ENCODE measurements at places on chromosomes 11 and 22.

DNA sequence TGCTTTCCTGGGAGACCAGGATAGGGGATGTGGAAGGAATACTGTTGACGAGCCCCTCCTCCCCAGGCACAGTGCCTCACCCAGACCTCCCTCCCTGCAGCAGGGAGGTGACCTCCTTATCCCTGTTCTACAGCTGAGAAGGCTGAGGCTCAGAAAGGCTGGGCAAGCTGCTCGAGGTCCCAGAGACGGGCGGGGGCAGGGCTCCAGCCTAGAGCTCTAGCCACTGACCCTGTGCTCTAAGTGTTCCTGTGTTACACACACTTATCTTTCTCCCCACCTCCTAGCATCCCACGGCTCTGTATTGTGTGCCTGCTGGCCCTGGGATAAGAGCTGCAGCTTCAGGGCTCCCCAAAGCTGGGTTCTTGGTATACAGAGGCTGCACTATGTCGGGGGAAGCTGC, 7.9 kb downstream of the CCDC134 start:
- no peak for DNase-seq

- DNase-seq, result no peak
Measured at GRCh38 chr11:48150213-48150612, 66.4 kb upstream of the OR4B1 start.

GRCh38 chr11:44939673-44940395, 10.8 kb downstream of the TP53I11 start:
- DNase-seq, result no peak

- DNase-seq, result no peak
Measured at GRCh38 chr11:73951797-73952196, 971 bp downstream of the DNAJB13 start.

- DNase-seq, result no peak
Measured at GRCh38 chr11:98561877-98562395, 458.8 kb upstream of the CNTN5 start.

- DNase-seq, result no peak
Measured at GRCh38 chr11:82403640-82404305, 329.9 kb downstream of the FAM181B start.

DNA sequence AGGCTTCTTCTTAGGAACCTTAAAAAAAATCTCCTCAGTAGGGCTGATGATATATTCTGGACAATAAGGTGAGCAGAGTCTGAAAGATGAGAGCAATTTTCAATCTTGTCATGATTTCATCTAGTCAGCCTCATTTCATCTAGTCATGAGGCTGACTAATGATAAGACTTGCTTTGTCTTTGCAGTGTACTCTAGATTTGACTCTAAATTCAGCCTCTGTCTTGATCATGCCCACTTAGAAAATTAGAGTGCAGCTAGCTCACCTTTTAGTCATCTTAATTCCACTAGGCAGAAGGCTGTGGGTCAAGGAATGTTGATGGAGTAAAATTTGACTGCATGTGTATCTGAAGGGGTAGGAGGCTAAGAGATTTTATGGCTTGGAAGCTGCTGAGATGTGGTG, 5.5 kb downstream of the EHF start:
- no peak for DNase-seq

DNA sequence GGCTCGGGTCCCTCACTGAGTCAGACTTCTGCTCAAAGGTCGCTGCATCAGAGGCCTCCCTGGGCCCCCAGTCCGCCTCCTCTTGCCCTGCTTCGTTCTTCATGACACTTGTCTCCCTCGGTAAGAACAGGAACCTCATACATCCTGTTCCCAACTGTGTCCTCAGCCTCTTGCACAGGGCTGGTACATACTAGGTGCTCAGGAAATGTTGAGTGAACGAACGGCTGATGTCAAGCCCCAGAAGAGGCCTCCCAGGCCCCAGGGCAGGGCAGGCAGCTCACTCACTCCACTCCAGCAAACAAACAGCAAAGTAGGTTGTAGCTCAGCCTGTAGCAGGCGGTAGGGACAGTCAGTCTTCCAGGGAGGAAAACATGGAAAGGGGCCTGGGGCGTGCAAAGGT, 17.2 kb downstream of the SYNGR1 start:
- DNase-seq, result no peak

DNA sequence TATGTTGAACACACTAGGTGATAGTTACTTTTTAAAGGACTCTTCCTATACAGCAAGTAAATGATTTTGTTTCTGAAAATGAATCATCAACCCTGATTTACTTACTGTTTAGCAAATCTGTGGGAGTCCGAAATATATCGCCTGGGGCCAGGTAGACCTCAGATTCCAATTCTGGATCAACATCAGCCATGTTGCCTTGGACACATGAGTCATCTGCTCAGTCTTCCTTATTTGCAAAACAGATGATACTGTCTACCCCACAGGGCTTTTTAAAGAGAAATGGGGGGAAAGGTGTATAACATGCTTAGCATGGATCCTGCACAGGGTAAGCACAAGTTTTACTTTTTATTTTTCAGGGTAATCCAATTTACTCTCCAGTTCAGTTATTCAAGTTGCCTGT, 324.2 kb downstream of the TENM4 start:
- no peak for DNase-seq

Data from stimulated activated CD8-positive, alpha-beta memory T cell treated with anti-CD3 and anti-CD28 coated beads, Interleukin-7, amount 100 ng/mL, for 24 hours (primary cell).